ENCODE measurements at places on chromosomes 1 and 21. TPM values are rescaled to one million over a fixed set of nuclear protein-coding genes. Genes with fewer than 3 reads are reported as not detected.

- no peaks in the 10 kb centered on the region for H3K27me3 ChIP-seq
- no peaks in the 10 kb centered on the region for H3K4me1 ChIP-seq
- no peak for DNase-seq
- H3K4me3 ChIP-seq: no peak overlapping the region
- H3K36me3 ChIP-seq: no peaks in the 10 kb centered on the region
These were observed 174.6 kb downstream of the CHRM3 start for GRCh38 chr1:239560921-239561320.

DNA sequence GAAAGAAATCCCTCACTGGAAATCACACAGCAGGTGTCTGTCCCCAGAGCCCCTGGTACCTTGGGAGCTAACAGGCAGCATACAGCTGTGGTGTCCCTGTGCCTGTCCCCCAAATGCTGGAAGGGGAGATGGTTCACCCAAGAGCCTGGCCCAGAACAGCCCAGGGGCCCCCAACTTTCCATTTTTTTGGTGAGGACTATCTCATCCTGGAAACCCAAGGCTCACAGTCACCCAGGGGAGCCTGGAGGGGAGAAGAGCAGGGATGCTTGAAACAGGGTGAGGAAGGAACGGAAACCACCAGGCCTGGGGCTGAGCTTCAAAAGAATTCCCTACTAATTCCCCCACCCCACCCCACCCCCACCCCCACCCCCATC lies 3.6 kb downstream of the SDC3 start:
- no peaks in the 10 kb centered on the region for H3K36me3 ChIP-seq
- peaks cover 52% of the 10 kb centered on the region for H3K4me1 ChIP-seq
- no peak for DNase-seq
- peaks cover 36% of the 10 kb centered on the region for H3K27me3 ChIP-seq

PHACTR4 gene
- total RNA-seq: 39.7 TPM

CDC7 gene
- 6.3 TPM for total RNA-seq

- H3K4me3 ChIP-seq: no peak overlapping the region
- DNase-seq: no peak
- peaks cover 23% of the 10 kb centered on the region for H3K27me3 ChIP-seq
- H3K36me3 ChIP-seq: no peaks in the 10 kb centered on the region
These were observed 91.7 kb downstream of the C1orf94 start for GRCh38 chr1:34268311-34268954.

FAM72D gene
- total RNA-seq: 0.41 TPM
